ENCODE measurements at places on chromosomes 4 and X.

GRCh38 chr4:65508168-65508567 lies 162.1 kb downstream of the EPHA5 start:
- DNase-seq = no peak

DNA sequence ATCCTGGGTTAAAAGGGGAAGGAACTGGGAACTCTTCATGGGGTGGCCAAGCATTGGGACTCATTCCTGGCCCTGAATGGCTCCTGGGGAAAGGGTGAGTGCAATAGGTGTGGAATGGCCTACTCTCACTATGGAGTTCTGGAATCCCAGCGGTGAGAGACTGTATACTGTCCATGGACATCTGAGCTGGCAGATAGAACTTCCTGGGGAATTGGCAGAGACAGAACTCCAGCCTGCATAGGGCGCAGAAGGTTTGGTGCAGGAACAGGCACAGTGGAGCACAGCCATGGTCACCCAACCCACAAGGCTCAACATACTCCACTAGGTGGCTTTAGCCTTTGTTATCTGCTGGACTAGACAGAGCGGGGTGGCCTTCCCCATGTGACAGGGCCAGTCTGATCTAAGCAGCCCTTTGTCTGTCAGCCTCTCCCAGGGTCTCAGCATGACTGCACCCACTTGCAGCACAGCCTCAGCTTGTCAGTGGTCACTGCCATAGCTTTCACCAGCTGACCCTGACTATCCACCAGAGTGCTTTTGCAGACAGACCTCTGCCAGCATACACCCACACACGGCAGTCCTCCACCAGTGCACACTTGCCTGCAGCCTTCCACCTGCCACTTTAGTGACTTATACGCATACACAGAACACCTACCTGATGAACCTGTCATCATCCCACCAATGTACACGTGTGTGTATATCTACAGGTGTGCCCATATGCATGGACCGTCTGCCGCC lies 48.4 kb downstream of the TECRL start:
- no peak for DNase-seq

DNA sequence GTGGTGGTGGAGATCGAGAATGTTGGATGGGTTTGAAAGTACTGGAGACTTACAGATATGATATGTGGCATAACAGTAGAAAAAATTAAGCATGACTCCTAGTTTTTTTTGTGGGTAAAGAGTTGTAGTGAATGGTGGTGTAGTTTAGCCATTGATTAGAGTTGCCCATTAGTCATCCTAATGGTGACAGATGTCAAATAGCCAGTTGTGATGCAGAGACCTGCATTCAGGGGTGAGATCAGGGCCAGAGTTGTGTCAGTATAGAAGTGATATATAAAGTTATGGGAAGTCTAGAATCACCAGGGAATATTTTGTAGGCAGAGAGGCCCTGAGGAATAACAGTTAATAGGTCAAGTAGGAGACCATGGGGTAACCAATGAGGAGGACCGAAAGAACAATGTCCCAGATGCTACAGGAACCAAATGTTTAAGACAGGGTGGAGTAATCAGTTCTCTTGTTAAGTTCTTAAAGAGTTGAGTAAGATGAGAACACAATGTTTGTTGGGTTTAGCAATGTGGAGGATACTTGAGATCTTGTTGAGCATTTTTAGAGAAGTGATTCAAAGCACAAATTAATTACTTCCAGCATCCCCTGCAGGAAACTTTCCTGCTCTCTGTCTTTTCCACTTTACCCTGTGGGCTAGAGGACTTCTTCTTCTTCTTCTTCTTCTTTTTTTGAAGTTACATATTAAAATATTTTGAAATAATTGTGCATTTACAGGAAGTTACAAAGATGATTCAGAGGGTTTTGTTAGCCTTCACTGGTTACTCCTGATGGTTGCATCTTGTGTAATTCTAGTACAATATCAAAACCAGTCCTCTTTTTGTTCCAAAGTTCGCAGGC lies 13.3 kb downstream of the SGMS2 start:
- DNase-seq = no peak

GRCh38 chr4:8506373-8507195 lies 66.0 kb downstream of the TRMT44 start:
- DNase-seq = no peak

DNA sequence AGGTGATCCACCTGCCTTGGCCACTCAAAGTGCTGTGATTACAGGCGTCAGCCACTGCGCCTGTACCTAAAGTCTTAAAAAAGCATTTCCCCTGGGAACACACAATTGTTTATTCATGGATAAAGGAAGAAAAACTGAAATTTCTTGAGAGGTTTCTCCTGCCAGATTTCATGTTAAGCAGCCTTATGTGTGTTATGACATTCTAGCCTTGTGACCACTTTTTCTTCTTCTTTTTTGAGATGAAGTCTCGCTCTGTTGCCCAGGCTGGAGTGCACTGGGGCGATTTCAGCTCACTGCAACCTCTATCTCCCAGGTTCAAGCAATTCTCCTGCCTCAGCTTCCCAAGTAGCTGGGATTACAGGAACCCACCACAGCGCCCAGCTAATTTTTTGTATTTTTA lies 57.8 kb upstream of the PLAC8 start:
- DNase-seq = no peak

DNA sequence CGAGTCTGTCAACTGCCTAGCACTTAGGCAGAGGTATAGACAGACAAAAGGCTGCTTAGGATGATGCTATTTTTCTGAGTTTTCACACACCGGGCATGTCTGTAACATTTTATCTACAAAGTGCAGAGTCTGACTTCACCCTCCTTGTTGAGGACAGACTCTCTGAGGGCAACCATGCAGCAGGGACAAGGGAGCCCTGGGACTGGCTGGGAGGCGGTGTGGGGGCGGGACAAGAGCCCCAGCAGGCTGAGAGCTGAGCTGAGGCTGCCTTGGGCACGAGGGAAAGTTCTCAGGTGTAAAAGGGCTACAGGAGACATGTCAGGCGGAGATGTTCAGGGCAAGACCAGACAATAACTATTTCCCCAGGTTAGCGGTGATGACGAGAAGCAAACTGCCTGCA lies 81.6 kb downstream of the GATB start:
- no peak for DNase-seq

- DNase-seq = no peak
These were observed 83.8 kb upstream of the RASGEF1B start for GRCh38 chr4:81555489-81555888.

- no peak for DNase-seq
These were observed 327.8 kb upstream of the HAND2 start for GRCh38 chr4:173857828-173858227.

GRCh38 chr4:122921971-122922876 lies at the start of gene NUDT6:
NUDT6 (minus strand) TSS chr4:122922597; CDS start chr4:122922572, 25 bp downstream.
- DNase-seq = peak; percentile 57

- DNase-seq = no peak
These were observed 646.0 kb downstream of the RPA4 start for GRCh38 chrX:97529536-97530200.

DNA sequence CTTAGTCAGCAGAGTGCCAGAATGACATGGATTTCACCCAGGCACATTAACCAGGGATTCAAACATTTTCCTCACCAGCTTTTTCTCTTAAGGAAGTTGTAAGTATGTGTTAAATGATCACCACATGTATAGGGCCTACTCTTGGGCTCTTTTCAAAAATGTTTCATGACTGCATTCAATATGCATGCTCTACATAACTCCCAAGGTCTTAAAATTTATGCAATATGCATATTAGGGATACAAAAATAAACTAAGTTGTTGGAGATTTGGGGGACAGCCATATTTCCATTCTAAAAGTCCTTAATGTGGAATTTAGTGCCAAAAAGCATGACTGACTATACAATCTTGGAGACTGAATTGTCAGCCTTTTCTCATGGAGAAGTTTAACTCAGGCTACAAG lies 25.0 kb upstream of the TRPC5OS start:
- no peak for DNase-seq

DNA sequence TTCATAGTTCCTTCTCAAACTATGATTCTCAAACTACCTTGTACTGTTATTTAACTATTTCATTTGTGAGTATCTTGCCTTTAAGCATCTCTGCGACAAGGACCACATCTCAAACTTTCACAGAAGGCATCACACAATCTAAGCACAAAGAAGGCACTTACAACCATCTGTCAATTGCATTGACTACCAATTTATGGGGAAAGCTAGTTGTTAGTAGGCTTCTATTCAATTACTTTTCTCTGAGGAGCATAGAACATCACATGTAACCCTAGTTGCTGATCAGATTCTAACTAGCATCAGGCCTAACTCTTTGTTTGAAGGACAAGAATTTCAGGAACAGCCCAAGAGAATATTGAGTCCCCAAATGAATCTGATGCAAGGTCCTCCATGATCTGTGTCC lies 74.9 kb downstream of the GPC3 start:
- no peak for DNase-seq

- DNase-seq = no peak
These were observed 146.2 kb upstream of the JADE1 start for GRCh38 chr4:128663325-128663724.

GRCh38 chr4:83339573-83339972 lies 4.9 kb upstream of the HPSE start:
- no peak for DNase-seq

DNA sequence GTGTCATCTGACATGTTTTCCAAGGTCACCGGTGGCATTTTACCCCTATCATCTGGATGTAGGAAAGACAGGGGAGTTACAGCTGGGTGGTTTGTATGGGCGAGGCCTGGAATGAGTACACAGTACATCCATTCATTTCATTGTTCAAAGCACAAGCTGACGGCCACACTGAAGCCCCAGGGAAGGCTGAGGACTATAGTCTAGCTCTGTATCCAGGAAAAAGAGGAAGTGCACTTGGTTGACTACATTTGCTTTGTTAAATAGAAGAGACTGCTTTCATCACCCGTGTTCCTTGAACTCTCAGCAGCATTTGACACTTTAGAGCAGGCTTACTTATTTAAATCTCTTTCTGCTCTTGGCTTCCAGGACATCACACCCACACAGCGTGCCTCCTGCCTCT lies 1041.0 kb upstream of the TENM3 start:
- no peak for DNase-seq

GRCh38 chr4:179738822-179739221 lies 2296.6 kb upstream of the AGA start:
- DNase-seq = no peak

GRCh38 chr4:336099-336892 lies 1.3 kb upstream of the ZNF141 start:
- DNase-seq = no peak

- DNase-seq = no peak
These were observed 358.9 kb upstream of the FSTL5 start for GRCh38 chr4:162522724-162523123.

GRCh38 chrX:148913971-148914370 lies 413.6 kb downstream of the AFF2 start:
- DNase-seq = no peak

- no peak for DNase-seq
These were observed 4.9 kb downstream of the LRPAP1 start for GRCh38 chr4:3527101-3527913.

- no peak for DNase-seq
These were observed 35.8 kb downstream of the MBNL3 start for GRCh38 chrX:132452911-132453550.

GRCh38 chr4:24642981-24643547 lies 58.7 kb upstream of the DHX15 start:
- no peak for DNase-seq

GRCh38 chr4:128854433-128854832 lies 44.9 kb downstream of the JADE1 start:
- DNase-seq = peak; percentile 3

DNA sequence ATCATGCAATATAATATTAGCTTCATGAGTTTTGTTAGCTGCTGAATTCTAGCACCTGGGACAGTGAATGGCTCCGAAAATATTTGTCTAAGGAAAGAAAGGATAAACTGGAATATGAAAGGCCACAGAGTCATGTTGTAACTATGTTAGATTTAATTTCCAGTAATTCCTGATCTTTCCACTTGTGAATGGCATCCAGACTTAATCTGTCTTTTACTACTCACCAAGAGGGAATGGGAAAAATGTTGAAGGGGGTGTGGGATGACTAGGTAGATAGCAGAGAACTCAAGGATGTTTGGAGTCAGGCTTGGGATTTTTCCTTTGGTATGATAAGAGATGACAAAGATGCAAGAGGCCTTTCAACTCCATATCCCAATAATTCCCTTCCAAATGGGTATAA lies 9.4 kb downstream of the ADH6 start:
- DNase-seq = no peak

DNA sequence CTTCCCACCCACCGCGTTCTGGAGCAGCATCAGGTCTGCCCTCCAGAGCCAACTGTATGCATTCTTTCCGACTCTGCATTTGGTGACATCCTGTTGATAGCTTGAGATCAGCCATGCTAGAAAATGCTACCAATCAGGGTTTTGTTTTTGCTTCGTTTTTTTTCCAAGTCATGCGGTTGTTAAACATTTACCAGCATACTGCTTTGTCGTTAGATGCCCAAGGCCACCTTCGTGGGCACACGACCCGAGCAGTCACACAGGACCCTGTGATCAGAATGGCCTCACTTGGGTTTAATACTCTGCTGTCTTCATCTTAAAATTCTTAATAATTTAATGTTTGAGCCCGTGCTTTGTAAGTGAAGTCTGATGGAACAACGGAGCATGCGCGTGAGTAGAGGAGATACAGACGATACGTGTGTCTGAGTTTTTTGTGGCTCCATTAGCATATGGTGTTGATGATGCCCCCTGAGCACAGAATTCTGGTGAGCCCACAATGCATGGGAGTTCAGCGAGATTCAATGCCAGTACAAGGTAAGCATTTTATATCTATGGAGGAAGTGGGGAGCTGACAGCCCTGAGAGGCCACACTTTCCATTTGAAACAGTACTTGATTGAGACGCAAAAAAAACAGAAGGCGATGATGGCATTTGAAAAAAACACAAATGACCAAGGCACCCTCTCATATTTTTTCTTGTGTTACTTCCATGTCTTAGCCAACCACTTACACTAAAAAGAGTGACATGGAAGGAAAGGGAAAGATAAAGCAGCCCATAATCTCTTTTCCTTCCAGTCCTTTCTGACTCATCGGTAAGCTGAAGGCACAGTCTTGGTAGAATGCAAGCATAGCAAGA lies 323.6 kb downstream of the BCOR start:
- no peak for DNase-seq

DNA sequence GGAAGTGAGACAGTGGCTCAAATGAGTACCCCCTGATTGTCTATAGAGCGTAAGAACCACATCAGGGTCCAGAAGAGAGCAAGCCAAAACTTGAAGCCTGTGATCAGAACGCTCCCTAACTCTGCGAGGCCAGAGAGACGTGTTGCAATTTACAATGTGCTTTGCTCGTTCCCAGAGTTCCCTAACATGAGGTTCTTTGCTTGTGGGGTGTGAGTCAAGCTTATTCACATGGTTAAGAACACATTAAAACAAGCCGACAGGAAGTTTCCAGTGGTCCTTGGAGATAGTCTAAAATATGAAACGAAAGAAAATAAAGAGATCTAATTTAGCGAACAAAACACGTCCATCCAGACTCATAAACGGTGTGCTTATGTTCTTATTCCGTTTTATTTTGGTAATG lies 702.3 kb downstream of the TRIML1 start:
- DNase-seq = no peak

- peak; percentile 27 for DNase-seq
These were observed at the start of gene PDLIM5 for GRCh38 chr4:94451695-94452475. PDLIM5 (plus strand) TSS chr4:94451942; CDS start chr4:94455289, 3,347 bp downstream.
